ENCODE measurements at places on chromosomes 1 and 21. TPM values are rescaled to one million over a fixed set of nuclear protein-coding genes. Genes with fewer than 3 reads are reported as not detected.

ERICH3 gene
- not detected for total RNA-seq

GSTM5 gene
- total RNA-seq: not detected

ANXA9 gene
- not detected for total RNA-seq

THBS3 gene
- 127 TPM for total RNA-seq

RCAN3 gene
- 14.5 TPM for total RNA-seq

LAMC1 gene
- total RNA-seq: 453 TPM

ZC3H12A gene
- 6.9 TPM for total RNA-seq

CTSS gene
- 1.5 TPM for total RNA-seq

PIK3CD gene
- total RNA-seq: 4.5 TPM

FBLIM1 gene
- 191 TPM for total RNA-seq

ST6GALNAC5 gene
- 6.2 TPM for total RNA-seq

GPR61 gene
- total RNA-seq: not detected

UBE2U gene
- total RNA-seq: not detected

SHCBP1L gene
- total RNA-seq: not detected

Data from chondrocyte (in vitro differentiated cells).